ENCODE measurements at places on chromosomes 7 and 10.

DNA sequence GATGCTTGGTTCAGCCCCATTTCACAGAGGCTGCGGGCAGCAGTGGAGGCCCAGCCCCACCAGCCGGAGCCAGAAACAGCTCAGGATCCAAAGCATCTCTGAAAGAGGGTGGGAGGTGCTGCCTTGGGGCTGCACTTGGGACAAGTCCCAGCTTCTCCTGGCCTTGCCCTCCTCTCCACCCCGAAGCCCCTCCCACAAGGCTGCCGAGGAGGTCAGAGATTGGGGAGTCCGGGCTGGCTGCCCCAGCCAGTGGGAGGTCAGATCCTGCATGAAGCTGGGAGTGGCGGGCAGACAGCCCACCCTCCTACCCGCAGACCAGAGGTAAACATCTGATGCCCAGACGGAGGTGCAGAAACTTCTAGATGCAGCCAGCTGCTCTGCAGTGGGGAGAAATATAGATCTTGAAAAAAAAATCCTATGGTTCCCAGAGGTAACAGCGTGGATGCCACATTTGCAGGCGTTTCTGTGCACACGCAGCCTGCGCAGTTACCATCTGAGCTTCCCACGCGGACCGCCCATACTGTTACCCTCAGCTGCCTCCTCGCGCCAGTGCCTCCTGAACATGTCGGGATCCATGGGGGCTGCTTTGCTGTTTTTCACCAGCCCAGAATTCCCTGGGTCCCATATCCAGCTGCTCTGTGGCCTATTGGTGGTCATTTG is 36.9 kb upstream of the GNA12 start:
- no peak for DNase-seq

- DNase-seq: no peak
Measured at GRCh38 chr7:122743211-122743610, 40.5 kb upstream of the RNF148 start.

- no peak for DNase-seq
Measured at GRCh38 chr10:18418541-18419215, 232.7 kb downstream of the NSUN6 start.

- no peak for DNase-seq
Measured at GRCh38 chr7:97011536-97012364, 6.4 kb downstream of the DLX6 start.

- no peak for DNase-seq
Measured at GRCh38 chr10:15141136-15142054, 27.1 kb downstream of the NMT2 start.

- DNase-seq: no peak
Measured at GRCh38 chr10:132101529-132101928, 35.8 kb downstream of the JAKMIP3 start.

GRCh38 chr10:103124420-103125096 is 68.5 kb downstream of the NT5C2 start:
- DNase-seq: no peak

DNA sequence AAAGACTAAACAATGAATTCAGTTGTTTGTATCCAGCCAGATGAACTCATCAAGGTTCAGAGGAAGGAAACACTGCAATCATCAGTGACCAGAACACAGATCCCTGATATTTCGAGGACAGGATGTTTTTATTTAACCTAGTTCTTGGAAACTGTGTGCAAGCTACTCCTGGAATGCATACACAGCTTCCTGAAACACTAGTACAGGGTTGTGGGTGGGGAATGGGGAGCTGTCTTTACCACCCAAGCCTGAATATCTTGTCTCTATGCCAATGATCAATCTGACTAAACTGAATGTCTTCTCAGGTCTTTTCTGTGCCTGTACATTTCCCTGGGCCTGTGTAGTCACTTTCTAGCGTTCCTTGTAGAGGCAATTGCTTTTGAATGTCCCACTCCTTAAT is 374.6 kb downstream of the CALN1 start:
- DNase-seq: no peak

DNA sequence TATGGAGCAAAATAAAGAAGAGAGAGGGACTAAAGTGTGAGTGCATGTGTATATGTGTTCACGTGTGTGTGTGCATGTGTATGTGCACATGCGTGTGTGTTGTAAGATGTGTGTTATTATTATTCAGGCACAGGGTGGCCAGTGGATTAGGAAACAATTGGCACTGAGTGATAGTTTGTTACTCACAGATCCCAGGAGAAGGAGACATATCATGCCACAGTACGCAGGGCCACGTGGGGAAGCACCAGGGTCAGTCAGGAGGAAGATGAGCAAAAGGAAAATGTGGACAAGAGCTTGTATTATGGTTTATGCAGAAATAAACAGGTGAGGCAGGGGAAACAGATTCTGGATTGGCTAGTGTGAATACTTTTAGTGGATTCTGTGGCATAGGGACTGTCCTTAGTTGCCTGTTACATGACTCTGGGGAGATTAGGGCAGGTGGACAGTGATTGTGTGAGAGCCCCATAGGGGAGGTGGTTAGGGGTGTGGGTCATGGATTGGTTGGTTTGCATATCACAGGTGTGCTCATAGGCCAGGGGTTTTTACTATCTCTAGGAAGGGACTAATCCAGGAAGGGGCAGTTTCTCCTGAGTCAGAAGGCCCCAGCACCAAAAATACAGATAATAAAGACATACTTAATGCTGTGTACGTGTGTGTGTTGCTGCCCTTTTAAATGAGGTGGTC is 90.0 kb downstream of the PLXDC2 start:
- DNase-seq: no peak

DNA sequence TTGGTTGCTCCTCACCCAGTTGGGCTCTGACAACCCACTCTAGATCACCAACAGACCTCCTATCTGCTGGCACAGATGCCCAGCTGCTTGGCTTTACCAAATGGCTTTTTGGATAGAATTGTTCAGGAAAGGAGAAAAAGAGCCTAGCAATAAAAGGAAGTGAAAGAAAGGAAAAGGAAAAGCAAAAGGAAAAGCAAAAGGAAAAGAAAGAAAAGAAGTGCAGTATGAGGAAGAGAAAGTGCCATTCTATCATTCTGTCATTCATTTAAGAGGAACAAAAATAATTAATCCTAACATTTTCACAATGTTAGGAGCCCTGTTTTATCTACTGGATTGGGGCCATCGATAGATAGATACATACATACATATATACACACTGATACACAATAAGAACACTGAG is 353.6 kb downstream of the THSD7A start:
- no peak for DNase-seq

DNA sequence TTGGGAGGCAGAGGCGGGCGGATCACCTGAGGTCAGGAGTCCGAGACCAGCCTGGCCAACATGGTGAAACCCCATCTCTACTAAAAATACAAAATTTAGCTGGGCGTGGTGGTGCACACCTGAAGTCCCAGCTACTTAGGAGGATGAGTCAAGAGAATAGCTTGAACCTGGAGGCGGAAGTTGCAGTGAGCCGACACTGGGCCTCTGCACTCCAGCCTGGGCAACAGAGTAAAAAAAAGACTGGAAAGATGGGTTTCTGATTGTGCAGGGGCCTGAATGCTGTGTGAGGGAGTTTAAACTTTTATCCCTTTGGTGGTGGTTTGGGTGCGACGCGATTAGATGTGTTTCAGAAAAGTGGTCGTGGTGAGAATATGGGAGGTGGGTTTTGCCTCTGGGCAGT is 1.8 kb downstream of the CHST12 start:
- no peak for DNase-seq

- DNase-seq: no peak
Measured at GRCh38 chr10:124142960-124143359, 49.6 kb upstream of the CHST15 start.

- DNase-seq: no peak
Measured at GRCh38 chr10:110508806-110509544, 11.3 kb downstream of the DUSP5 start.

GRCh38 chr7:42232275-42232674 is 4.7 kb downstream of the GLI3 start:
- peak; percentile 76 for DNase-seq

DNA sequence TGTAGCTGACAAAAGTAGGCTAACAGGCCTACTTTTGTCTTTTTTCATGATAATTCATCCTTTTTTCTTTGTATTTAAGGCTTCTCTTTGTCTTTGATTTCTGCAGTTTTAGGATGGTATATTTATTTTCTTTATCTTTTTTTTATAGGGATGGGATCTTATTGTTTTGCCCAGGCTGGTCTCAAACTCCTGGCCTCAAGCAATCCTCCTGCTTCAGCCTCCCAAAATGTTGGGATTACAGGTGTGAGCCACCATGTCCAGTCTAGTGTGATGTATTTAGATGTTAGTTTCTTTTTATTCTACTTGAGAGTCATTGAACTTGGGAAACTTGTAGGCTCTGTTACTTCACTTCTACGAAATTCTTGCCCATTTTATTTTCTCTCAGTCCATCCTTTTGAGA is 35.4 kb downstream of the TRIM24 start:
- DNase-seq: no peak

DNA sequence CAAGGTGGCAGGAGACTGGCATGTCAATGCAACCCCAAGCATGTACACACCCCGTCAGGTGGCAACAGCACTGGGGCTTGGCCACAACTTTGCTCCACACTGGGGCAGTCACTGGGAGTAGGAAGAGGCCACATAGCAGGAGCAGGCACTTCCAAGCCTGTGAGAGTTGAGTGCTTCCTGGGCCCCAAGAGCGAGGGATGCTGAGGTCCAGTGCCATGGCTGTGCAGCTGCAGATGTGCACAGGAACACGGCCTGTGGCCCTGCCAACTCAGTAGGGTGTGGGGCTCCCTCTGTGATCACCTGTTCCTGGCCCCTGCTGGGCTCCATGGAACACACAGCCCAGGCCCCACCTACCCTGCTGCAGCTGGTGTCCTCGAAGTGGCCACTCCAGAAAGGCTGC is 932.8 kb upstream of the SORCS1 start:
- no peak for DNase-seq

GRCh38 chr7:110544194-110544593 is 546.7 kb upstream of the LRRN3 start:
- DNase-seq: no peak

GRCh38 chr10:133134411-133135115 is 25.5 kb upstream of the KNDC1 start:
- no peak for DNase-seq

DNA sequence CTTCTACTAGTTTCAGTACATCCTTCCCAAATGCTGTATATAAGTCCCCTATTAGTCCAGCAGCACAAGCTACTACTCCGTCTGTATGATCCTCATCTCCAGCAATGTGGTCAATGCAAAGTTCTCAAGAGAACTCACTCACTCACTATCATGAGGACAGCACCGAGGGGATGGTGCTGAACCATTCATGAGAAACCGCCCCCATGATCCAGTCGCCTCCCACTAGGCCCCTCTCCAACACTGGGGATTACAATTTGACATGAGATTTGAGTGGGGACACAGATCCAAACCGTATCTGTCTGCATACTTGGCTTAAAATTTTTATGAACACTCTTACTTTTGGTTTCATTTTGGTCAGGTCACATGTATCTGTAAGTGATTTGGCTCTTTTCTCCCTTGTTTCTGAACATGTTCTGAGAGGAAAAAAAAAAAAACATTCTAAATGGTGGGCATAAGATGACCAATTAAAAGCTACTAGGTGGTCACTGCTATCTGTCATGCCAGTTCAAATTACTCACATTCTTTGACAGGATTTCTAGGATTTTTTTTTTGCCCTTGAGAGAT is 60.1 kb downstream of the ZNF783 start:
- DNase-seq: no peak

DNA sequence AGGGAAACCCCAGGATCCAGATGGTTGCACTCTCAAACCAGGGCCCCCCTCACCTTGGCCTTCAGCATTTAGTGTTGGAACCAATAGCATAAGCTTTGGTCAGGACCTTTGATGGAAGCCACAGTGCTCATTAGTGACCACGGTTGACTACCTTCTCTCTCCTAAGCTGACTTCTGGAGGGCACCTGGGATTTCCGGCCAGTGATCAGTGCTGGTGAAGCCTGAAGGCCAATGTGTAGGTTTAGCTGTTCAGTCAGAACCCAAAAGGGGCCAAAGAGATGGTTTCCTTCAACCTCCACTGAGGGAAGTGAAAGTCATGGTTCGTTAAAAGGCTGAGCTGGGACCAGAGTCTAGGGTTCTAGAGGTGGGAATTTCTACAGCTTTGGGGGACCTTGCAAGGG is 46.4 kb downstream of the TCF7L2 start:
- DNase-seq: no peak

DNA sequence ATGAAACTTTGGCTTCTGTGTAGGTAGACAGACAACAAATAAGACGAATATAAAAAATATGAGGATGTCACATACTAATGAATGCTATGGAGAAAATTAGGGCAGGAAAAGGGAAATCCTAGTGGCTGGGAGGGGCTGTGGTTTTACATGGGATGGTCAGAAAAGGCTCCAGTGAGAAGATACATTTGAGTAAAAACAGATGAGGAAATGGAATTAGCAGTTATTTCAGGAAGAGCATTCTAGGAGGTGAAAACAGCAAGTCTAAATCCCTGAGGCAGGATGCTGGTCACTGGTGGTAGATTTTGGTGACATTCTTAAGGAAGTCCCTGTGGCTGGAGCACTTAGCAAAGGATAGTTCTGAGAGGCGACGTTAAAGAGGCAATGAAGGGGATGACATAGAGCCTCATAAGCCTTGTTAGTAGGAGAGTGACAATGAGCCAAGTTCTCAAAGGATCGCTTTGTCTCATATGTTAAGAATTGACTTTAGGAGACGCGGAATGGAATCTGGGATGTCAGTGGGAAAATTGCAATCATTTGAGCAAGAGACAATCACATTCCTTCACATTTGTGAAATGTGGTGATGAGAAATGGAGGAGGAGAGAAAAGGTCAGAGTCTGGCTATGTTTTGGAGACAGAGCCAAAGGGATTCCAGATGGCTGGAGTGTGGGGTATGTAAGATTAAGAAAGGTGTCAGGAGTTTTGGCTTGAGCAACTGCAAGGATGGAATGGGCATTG is 384.7 kb upstream of the FZD8 start:
- no peak for DNase-seq

GRCh38 chr7:138975343-138976104 is 5.7 kb downstream of the KIAA1549 start:
- DNase-seq: no peak

GRCh38 chr7:90596671-90597562 is 796 bp downstream of the CDK14 start:
- peak; percentile 20 for DNase-seq

- no peak for DNase-seq
Measured at GRCh38 chr7:139915864-139916716, 87.0 kb downstream of the TBXAS1 start.

- no peak for DNase-seq
Measured at GRCh38 chr10:72712136-72712535, 20.2 kb downstream of the MCU start.

DNA sequence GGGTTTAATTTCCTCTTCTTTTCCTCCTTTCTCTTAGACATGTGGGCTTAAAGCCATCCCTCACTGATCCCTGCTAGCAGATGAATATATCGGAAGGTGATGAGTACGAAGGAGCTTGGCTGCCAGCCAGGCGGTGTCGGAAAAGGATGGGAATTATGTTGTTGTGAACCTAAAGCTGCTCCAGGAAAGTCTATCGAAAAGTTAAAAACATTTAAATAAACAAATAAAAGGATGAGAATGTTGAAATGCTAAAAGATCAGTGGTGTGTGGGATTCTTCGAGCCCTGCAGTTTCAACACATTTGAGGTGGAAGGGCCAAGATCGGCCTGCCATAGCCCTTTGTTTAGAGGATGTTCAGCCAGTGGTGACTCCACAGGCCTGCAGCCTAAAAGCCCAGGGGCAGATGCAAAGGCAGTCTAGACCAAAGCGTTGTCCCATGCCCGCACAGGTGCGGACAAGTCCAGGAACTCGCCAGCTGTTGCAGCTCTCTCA is 107.9 kb downstream of the JCAD start:
- DNase-seq: no peak
